ENCODE measurements at places on chromosomes 2 and 18.
A peak's percentile ranks its signal among the peaks of the same experiment; 100 is the strongest.

DNA sequence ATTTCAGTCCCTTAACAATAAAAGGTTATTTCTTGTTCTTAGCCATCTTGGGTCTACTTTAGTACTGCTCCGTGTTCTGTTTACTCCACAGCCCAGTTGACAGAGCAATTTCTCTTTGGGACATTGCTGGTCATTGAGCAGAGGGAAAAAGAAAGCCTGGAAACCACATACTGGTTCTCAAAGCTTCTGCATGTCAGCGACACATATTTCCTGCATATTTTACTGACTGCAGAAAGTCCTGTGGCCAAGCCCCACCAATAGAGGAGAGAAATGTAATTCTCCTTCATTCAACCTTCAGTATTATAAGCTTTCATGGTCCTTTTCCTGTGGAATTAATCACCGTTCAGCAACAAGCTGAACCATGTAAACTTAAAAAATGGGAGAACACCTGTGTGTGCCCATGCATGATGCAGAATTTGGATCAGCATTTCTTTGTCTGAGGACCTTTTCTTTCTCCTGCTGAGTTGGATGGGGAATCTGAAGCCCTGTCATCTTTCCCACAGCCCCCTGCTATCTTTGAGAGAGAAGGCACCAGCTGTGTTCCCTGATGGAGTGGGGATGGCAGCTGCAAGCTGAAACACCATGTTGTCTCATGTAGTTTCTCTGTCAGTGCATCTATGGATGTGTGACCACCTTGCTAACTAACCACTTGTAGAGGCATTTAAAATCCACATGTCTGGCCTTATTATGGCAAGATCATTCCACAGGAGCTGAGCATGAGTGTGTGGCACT lies 431.6 kb downstream of the MEIS1 start:
- no peak for DNase-seq

GRCh38 chr2:240451791-240452461 lies 16.5 kb downstream of the GPC1 start:
- DNase-seq, result no peak

GRCh38 chr18:3319399-3319798 lies 57.5 kb downstream of the MYL12B start:
- no peak for DNase-seq

DNA sequence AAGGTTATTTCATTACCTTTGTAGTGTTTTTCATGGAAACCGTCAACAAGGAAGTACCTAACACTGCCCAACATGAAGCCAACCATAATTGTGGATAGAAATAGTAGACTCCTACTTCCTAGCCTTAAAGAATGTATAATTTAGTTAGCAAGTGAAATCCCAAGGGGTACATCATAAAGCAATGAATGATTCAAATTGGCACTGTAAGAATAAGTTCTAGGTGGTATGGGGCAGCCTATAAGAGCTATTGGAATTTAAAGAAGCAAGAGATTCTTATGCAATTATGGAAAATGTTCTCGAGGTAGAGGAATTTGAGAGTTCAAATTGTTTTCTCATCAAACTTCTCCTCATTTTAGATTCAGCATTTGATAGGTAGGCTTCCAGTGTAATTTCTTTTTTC lies 157.9 kb downstream of the FMNL2 start:
- no peak for DNase-seq

GRCh38 chr2:120864981-120865380 lies 129.3 kb downstream of the GLI2 start:
- no peak for DNase-seq

GRCh38 chr2:114238910-114239559 lies 203.4 kb upstream of the DPP10 start:
- DNase-seq, result no peak

GRCh38 chr2:218659258-218659987 lies at the start of the genes BCS1L and ZNF142:
TSS of gene BCS1L (plus strand) at chr2:218659683. CDS start at chr2:218660988, 1,305 bp downstream.
TSS of gene ZNF142 (minus strand) at chr2:218659623. CDS start at chr2:218656429, 3,194 bp downstream.
- peak; percentile 79 for DNase-seq

GRCh38 chr18:23137097-23137635 lies 1.9 kb downstream of the CABLES1 start:
- DNase-seq, result no peak

GRCh38 chr2:240235149-240235803 lies 94.8 kb upstream of the OTOS start:
- DNase-seq, result no peak

DNA sequence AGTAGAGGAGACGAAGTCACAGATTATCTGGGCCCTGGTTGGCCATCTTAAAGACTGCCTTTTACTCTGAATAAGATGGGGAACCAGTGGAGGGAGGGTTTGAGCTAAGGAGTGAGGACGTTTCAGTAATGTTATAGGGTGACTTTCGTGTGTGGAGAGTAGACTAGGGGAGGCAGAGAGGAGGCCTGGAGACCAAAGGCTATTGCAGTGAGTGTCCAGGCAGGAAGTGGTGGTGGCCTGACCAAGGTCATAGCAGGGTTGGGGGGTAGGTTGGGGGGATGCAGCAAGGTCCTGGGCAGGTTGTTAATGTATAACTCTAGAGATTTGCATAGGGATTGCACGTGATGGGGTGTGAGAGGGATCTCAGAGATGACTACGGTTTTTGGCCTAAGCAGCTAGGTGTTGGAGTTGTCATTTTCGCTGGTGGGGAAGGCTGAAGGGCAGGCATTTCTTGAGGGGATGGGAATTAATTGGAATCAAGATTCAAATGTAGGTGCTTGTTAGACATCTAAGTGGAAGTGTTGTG lies 4.9 kb downstream of the CEP192 start:
- DNase-seq, result no peak

DNA sequence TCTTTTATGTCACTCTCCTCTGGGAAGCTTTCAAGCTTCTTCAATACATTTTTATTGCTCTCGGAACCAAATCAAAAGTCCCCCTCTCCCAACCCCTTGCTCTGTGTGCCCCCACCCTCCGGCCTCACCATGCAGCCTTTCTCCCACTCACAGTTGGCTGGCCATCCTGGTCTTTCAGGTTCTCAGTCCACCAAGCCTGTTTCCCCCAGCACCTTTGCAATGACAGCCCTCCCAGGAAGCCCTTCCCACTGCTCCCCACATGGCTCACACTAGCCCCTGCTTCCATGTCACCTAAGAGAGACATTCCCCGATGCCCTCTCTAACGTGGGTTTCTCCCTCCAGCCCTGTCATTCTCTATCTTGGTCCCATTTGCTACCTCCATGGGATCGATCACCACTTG lies 266.6 kb downstream of the SRBD1 start:
- no peak for DNase-seq

GRCh38 chr2:172210599-172210998 lies 107.9 kb upstream of the DLX2 start:
- DNase-seq, result no peak

DNA sequence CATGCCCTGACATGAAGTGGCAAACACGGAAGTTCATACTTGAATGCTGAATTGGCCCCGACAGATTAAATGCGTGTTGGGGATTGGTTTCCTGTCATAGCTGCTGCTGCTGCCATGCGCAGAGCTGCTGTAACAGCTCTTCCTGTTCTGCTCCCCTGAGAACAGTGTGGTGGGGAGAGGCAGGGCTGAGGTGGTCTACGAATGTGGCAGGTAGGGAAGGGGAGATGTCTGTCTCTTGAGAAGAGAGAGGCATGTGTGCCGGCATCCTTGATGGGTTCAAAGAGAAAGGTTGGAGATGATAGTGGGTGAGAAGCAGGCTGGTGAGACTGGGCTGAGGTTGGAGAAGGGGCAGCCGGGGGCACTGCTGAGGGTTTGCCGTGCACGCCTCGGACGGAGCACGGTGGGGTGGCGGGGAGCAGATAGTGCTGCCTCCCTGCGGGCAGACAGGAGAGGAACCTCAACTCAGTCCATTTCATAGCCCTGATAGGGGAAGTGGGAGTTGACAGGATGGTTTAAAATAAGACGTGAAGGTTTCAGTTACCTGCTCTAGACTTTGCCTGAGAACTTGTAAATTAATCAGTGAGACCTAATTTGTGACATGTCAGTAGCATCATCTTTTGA lies 46.1 kb downstream of the TMEM185B start:
- DNase-seq, result no peak

DNA sequence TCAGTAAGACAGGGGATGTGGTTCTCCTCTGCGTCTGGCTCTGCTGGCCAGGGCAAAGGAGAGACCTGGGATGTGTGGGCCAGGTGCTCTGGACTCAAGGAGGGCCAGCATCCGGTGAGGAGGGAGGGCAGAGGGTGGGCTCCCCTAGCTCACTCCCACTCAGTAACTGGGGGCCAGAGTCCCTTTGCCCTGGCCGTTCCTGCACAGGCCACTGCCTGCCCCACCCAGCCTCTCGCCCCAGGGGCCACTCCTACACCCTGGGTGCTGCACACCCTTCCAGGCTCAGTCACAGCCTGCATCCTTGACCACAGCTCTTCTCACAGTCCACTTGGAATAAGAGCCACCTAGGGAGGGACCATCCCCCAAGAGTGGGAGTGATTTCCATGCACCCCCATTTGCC lies 41.0 kb downstream of the SNED1 start:
- no peak for DNase-seq

DNA sequence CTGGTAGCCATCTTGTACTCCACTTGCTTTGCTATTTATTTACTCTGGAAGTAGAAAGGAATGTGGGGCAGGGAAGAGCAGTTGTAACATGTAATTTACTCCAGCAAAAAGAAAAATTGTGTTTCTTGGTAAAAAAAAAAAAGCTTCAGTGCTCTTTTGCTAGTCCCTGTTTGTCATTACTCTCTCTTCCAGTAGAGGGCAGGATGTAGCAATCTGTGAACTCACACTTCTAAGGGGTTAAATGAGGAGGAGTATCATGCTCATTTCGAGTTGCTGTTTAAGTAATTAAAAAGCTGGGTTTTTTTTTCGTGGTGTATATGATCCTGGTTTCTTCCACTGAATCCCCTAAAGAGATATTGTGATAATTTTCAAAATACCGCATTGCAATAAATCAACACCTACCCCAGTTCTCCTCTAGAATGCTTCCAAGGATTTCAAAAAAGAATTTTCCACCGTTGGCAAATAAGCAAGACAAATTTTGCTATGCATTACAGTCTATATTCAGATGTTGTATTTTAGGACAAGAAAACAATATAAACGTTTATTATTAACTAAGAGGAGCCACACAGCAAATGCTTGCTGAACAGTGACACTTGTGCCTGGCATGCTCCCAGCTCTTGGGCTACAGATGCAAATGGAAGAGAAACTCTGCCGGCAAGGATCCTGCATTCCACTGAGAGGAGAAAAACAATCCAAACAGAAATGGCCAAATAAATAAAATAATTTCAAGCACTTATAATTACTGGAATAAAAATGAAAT lies 261.6 kb downstream of the ASXL3 start:
- DNase-seq, result peak; percentile 5

DNA sequence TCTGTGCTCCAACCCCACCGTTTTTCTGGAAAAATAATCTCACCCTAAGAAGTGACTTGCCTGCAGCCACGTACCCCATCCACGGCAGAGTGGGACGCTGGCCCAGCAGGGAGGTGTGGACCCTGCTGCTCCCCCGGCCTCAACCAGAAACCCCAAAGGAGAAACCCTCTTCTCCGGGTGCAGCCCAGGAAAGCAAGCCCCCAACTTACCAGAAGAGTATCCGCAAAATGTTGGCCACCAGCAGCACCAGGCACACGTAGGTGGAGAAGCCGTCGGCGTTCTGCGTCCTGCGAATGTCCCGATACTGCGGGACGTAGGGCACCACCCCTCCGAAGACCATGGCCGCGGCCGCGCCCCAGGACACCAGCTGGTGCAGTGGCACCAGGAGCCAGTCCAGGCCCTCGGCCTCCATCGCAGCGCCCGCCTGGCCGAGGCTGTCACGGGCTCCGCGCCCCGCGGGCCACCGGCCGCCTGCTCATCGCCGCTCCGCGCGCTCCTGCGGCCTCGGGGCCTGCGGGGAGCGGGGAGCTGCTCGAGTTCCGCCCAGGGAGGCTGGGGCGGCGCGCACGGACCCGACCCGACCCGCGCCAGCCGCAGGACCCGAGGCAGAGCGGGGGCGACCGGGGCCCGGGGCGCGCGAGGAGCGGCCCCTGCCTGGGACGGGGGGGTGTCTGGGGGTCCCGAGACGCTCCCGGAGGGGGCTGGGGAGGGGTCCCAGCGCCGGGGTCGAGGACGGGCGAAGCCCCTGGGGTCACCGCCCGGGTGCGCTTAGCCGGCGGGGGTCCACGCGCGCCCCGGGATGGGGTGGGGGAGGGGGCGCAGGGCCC lies 725 bp downstream of the SLC66A2 start:
- DNase-seq, result peak; percentile 22

- DNase-seq, result peak; percentile 42
Measured at GRCh38 chr2:72678024-72678423, 147.8 kb downstream of the EXOC6B start.

- DNase-seq, result no peak
Measured at GRCh38 chr2:230360028-230360427, 33.0 kb downstream of the SP140L start.

GRCh38 chr2:54348646-54349045 lies 92.6 kb upstream of the TSPYL6 start:
- DNase-seq, result no peak

GRCh38 chr2:88828397-88829137 lies 137.1 kb downstream of the RPIA start:
- DNase-seq, result no peak

GRCh38 chr2:30336978-30337841 lies 105.9 kb downstream of the LBH start:
- no peak for DNase-seq

DNA sequence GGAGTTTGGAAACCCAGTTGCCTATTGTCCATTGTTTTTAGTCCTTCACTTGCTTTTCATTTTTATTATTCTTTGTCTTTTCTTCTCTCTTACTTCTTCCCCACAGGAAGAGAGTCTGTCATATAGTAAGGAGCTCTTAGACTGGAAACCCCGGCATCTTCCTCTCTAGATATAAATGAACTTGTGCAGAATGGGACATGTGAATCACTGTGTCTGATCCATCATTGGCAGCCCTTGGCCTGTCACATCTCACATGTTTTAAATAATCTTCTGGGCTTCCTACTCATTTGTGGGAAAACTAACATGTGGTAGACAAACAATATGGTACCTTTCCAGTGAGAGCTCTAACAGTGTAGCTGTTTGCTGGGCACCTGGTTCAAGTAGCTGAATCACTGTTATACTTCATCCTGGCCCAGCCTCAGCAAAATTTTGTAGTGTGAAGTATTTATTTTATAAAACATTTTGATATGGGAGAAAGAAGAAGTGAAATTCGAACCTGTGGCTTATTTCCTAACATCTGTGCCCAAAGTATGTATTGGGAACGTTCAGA lies 112.8 kb downstream of the PHLPP1 start:
- DNase-seq, result no peak

GRCh38 chr2:28752631-28753376 lies 1.2 kb downstream of the PPP1CB start:
- DNase-seq, result no peak

- no peak for DNase-seq
Measured at GRCh38 chr2:176725873-176726645, 456.8 kb downstream of the MTX2 start.

- DNase-seq, result no peak
Measured at GRCh38 chr2:187369471-187369870, 78.6 kb downstream of the CALCRL start.

DNA sequence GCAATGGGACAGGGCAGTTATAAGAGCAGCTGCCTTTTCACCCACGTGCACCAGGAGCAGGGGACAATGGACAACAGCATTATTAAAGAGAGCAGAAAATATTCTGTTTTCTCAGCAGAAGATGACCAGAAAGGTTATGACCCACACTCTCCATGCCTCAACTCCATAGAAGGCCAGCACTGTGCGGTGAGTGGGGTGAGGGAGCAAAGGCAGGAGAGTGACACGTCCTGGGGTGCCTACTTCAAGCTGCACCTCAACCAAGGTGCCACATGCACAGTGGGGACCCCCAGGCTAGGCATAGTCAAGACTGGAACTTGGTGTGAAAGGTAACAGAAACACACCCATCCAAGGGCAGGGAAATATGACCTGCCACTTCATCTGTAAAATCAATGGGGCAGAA lies 50.4 kb downstream of the POLR1A start:
- DNase-seq, result no peak
